Large intestine (tissue), 12 donors: ENCODE measurements at places on chromosomes 1 and 21. TPM values are rescaled to one million over a fixed set of nuclear protein-coding genes. Genes with fewer than 3 reads are reported as not detected.

The PTGS2 gene
- 12.3 TPM for polyA plus RNA-seq

The IVL gene
- not detected for polyA plus RNA-seq

The HCRTR1 gene
- polyA plus RNA-seq, result 0.81 TPM

The CFHR5 gene
- polyA plus RNA-seq, result not detected

The UBE2U gene
- polyA plus RNA-seq, result 0.15 TPM
